ENCODE measurements at places on chromosomes 2 and 18. TPM values are rescaled to one million over a fixed set of nuclear protein-coding genes. Genes with fewer than 3 reads are reported as not detected.

The RNU2-63P gene
- total RNA-seq = 24.3 TPM

GRCh38 chr18:74019864-74020263 is 127.8 kb downstream of the FBXO15 start:
- DNase-seq = no peak

The FBXO48 gene
- 4.3 TPM for total RNA-seq

DNA sequence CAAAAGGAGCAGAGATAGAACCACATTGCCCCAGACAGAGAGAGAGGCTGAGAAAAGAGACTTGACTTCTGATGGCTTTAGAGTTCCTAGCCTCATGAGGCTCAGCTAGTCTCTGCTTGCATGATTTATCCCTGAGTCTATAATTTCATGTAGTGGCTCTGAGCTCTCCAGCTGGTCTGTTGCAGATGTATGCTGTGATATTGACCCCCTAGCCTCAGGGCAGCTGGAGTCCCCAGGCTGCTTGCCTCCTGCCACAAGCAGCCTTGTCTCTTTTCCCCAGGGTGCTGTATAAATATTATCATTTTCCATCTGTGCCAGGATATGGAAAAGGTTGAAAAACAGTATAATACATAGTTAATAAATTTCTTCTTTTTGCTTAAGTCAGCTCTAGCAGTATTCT is 467.6 kb upstream of the CWC22 start:
- DNase-seq = no peak

- no peak for DNase-seq
Observed at GRCh38 chr2:68516051-68516955, 48.9 kb downstream of the APLF start.

DNA sequence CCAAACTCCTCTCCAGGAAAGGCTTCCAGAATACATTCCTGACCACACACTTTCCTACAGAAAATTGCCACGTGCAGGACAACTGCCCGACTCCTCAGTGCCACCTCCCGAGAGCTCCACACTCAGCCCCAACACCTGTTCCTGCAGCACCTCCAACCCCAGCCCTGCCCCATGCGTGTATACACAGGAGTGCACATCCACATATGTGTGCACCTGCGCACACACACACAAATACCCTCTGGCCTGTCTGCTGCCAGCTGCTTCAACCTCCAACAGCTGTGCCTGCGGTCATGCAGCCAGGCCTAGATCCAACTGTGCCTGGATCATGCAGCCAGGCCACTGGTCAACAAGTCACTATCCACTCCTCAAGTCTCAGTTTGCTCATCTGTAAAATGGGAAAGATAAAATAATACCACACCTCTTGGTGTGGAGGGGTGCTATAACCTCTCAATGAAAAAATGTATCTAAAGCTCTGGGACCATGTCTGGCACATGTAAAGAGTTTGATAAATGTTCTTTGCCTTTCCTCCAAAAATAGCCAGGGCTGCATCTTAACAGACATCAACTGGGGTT is 152.1 kb upstream of the ID2 start:
- no peak for DNase-seq

DNA sequence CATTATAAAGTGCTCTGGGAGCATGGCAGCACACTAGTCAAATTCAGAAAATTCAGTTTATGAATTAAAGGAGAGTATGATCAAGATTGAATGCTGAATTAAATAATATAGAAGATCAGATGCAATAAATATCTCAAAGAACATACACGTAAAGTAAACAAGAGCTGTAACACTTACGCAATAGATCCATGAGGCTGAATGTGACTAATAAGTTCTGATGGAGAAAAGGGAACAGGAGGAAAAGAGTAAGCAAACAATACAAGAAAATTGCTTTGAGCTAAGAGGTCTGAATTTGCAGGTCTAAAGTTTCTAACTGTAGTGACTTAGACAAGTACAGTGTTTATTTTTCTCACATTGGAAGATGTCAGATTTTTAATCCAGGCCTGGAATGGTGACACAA is 646.7 kb upstream of the ZNF804A start:
- DNase-seq = no peak

The COL3A1 gene
- total RNA-seq = not detected

The DHRS9 gene
- 0.36 TPM for total RNA-seq

- no peak for DNase-seq
Observed at GRCh38 chr2:240472078-240472790, 36.8 kb downstream of the GPC1 start.

- DNase-seq = no peak
Observed at GRCh38 chr2:235506997-235507615, 13.3 kb downstream of the AGAP1 start.

- DNase-seq = peak; percentile 93
Observed at GRCh38 chr2:38377050-38377828, at the start of gene ATL2. Gene ATL2 (minus strand): TSS chr2:38377273. CDS start chr2:38377260, 13 bp downstream.

DNA sequence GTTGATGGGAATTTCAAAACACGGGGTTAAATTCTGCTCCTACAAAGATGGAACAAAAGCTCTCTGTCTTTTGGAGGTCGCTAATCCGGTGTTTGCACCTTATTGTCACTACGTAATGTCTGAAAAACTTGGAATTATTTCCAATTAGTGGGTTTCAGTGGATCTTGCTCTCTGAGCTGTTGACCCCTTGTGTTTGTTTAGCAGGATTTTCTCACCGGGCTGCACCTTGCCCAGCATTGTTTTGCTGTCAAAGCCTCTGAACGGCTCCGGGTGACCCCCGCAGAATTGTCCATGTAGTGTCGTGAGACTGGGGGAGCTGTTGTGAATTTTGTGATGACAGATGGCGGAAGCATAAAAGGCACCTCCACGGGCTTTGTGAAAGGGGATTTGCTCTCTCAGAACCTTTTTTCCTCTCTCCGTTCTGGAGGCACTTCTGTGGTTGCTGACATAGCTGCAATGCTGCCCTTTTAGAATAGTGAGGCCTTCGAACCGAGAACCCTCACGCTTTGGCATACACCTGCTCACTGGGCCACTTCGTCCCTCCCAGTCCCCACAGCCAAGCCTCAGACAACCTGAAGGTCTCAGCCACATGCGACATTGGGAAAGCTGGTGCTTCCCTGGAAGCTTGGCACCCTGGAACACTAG is 129.4 kb downstream of the ACOXL start:
- no peak for DNase-seq

The CCDC178 gene
- total RNA-seq = not detected

- DNase-seq = no peak
Observed at GRCh38 chr2:32963941-32964340, 17.2 kb downstream of the LTBP1 start.

The TCF23 gene
- total RNA-seq = not detected

DNA sequence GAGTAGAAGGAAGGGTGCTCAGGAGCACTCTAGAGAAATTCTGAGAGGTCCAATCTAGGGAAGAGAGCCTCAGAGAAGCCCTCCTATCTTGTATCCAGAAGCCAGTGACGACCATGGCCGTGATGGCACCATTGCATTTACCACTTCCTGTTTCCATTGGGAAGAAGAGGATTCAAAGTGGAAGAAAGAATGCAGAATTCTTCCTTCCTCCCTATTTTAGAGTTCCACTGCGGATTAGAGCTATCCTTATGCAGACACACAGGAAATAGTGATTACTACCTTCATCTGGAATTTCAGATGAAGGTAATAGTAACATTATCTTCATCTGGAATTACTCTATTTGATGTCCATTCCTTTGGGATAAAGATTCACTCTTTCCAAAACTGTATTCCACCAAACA is 45.6 kb upstream of the PCBP1 start:
- DNase-seq = no peak

DNA sequence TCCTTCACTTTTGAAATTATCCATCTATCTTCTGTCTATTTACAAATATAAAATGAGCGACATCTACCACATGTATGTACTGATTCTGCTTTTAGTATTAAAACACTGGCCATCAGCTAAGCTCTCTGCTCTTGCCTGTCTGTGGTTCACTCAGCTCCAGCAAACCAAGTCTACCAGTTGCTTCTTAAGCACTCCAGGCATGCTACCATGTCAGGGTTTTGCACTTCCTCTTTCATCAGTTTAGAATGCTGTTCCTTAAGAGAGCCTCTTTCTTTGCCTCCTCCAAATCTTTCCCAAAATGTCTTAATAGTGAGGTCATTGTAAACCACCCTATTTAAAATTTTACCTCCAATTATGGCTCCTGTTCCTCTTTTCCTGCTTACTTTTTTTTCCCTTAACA is 59.5 kb downstream of the SCN3A start:
- DNase-seq = no peak

DNA sequence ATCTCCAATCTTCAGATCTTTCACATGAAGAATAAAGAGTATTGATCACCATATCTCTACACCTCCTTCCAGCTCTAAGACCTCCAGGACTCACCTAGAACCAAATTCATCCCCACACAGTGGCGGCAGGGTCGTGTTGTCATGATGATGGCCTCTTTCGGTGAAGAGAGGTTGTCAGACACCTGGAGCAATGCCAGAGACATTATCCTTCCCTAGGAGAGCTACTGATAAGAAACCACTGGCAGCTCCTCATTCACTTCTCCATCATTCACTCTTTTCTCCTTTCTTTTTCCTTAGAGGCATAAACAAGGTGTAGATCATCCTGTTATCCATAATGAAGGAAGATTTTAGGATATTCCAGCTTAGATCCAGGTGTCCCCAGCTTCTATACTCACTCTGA is 197.9 kb upstream of the TNP1 start:
- no peak for DNase-seq

DNA sequence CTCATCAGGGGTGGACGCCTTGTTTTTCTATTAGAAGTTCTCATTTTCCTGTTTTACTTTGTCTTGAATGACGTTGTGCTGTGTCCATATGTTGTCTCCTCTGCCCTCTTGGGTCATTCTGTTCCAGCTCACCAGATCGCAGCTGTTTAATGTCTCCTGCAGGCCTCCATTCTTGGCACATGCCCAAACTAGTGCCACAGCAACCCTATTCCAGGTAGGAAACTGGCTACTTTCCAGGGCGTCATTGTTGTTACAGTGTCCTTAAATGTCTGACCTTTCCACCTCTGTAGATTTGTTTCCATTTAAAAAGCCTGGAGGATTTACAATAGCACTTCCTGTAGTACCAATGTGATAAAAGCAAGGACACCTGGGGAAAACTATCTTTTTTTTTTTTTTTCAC is 500.7 kb downstream of the METTL4 start:
- DNase-seq = no peak

- DNase-seq = no peak
Observed at GRCh38 chr2:84701880-84702279, 179.0 kb downstream of the TRABD2A start.

GRCh38 chr2:2095360-2096093 is 235.5 kb downstream of the MYT1L start:
- DNase-seq = no peak

DNA sequence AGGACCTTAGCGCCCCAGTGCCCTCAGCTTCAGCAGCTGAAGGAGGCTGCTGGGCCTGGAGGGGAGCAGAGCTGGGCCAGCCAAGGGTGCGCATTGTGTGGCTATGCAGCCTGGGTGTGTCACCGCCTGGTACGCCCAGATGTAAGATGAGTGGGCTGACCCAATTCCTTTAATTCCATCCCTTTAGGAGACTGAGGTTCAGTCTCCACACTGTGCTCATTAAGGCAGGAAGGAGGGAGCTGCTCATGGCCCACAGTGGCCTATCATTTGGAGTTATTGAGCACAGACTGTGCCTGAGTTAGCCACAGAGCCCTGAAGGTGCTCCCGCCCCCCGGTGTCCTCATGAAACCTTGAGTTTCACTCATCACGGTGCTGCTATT is 194.1 kb upstream of the GLI2 start:
- no peak for DNase-seq

DNA sequence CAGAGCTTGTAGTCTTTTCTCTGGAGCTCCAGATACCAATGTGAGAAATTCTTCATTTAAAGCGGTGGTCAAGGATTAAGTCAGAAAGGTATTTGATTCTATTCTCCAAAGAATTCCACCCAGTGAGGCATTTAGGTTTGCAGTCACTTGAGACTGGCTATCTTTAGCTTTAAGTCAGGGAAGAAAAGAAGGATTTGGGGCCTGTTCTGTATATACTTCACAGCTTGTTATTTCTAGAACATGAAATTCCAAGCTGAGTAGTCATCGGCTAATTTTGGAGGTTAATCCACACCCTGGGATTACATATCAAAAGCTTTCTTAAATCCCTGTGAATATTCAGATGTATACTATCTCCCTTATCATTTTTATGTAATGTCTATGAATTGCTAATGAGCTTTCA is 39.4 kb downstream of the MYOM1 start:
- DNase-seq = no peak

DNA sequence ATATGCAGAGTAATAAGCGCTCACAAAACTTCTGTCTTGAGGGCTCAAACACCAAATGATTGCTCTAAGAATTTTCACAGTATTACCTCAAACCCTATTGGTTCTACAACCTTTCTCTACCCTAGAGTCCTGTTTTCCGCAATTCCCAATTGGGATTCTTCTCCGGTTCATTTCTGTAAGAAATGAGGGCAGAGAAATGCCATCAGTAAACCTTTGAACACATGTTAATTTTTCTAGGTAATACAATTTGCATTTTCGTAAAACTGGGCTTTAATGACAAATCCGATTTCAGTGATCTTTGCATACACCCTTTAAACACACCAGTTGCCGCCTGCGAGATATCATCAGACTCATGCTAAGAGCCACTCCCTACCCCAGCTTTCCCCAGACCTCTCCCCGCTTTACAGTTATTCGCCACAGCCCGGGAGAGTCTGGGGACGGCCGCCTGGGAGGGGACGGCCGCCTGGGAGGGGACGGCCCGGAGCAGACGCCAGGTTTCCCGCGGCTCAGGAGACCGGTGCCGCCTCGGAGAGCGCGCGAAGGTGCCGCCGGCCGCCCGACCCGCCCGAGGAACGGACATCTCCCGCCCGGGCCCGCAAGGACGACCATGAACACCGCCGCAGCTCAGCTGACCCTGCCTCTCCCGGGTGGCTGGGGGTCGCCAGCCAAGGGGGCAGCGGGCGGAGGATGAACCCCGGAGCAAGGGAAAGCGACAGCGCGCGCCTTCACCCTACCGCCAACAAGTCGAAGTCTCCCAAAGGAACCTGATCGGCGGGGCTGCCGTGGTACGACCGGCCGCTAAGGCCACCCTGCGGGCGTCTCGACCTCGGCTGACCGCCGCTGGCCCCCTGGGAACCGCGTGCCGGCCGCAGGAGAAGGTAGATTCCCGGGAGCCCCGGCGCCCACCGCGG is 463 bp downstream of the SMC6 start:
- DNase-seq = no peak
